ENCODE measurements at places on chromosomes 12 and 14.

GRCh38 chr12:11894890-11895289 is 175.8 kb upstream of the BCL2L14 start:
- DNase-seq = no peak

DNA sequence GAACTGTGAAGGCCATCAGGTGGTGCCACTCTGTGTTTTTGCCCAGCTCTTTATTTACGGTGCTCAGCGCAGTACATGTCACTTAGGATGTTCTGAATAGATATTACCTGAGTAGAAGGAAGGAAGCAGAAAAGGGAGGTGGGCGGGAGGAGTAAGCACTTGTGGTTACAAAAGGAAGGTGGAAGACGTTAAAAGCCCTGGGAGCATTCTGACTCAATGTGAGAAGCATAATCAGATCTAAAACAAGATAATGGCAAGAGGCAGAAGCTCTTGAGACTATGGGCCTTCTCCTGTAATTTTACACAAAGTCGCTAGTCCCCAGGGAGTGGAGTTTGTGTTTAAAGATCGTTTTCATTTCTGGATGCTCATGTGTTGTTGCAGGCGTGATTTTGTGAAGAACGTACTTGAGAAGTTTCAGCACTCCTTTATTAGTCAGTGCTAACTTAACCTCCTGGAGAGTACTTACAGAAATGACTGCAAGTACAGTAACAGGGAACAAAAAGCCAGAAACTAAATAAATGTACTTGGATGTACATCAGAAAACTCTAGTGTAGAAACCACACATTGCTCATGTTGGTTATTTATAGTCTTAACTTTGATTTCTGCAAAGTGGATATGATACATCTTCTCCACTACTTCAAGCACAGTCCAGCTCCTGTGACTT is 1523.5 kb downstream of the AACS start:
- DNase-seq = no peak

GRCh38 chr12:111006621-111007020 is 86.2 kb upstream of the MYL2 start:
- DNase-seq = no peak

- no peak for DNase-seq
Measured at GRCh38 chr12:102436867-102437266, 43.5 kb downstream of the IGF1 start.

GRCh38 chr12:62123721-62124203 is 136.4 kb upstream of the USP15 start:
- DNase-seq = no peak

DNA sequence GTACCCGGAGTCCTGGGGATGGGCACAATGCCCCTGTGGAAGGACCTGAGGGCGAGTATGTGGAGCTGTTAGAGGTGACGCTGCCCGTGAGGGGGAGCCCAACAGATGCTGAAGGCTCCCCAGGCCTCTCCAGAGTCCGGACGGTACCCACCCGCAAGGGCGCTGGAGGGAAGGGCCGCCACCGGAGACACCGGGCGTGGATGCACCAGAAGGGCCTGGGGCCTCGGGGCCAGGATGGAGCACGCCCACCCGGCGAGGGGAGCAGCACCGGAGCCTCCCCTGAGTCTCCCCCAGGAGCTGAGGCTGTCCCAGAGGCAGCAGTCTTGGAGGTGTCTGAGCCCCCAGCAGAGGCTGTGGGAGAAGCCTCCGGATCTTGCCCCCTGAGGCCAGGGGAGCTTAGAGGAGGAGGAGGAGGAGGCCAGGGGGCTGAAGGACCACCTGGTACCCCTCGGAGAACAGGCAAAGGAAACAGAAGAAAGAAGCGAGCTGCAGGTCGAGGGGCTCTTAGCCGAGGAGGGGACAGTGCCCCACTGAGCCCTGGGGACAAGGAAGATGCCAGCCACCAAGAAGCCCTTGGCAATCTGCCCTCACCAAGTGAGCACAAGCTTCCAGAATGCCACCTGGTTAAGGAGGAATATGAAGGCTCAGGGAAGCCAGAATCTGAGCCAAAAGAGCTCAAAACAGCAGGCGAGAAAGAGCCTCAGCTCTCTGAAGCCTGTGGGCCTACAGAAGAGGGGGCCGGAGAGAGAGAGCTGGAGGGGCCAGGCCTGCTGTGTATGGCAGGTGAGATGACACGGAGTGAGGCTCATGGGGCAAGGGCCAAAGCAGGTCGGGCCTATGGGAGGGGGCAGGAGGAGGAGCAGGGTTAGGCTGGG is 4.5 kb downstream of the ARHGEF40 start:
- DNase-seq = no peak
